Epithelial cell of proximal tubule (primary cell): ENCODE measurements at places on chromosomes 12 and 14.

- DNase-seq: no peak
Measured at GRCh38 chr14:21258005-21258888, 11.0 kb downstream of the HNRNPC start.

DNA sequence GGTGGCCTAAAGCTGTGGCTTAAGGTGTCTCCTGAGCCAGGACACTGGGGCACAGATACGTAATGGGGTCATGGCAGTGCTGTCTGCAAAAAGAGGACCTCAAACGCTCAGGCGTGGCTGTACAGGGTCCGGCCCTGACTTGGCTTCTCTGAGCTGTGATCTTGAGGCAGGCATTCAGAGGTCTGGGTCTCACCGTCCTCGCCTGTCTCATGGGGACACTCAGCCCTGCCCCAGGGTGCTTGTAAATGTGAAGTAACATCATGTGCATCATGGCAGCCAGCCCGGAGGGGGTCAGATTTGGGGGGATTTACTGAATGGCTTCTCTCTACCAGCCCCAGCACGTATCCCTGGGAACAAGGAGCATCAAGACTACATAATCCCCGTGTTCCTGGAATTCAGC lies 28.8 kb downstream of the DIO3 start:
- no peak for DNase-seq

DNA sequence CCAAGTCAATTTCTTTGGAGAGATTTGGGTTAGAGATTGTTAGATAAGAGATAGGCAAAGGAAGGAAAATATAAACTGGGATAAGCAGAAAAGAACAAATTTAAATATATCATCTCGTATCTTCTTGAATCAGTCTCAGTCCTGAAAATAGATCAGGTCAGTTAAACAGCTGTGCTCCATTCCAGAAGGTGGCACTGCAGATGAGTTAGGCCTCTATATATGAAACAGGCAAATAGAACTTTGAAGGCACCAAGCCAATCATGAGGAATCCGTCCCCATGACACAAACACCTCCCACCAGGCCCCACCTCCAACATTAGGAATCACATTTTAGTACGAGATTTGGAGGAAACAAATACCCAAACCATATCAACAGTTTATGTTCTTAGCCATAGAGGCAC lies 605.5 kb upstream of the USP15 start:
- no peak for DNase-seq

DNA sequence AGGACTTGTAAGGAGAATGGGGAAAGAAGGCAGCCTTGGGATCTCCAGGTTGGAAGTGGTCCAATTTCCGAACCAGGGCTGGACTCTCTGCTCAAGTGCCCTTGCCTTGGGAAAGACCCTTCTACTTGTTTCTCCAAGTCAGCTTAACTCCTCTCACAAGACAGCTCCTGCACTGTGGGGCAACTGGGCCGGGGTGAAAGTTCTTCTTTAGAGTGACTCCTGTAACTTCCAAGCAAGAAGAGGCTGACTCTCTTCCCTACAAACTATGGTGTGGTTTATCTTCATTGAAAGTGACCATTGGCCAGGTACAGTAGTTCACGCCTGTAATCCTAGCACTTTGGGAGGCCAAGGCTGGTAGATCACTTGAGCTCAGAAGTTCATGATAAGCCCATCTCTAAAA lies 13.7 kb downstream of the KRT1 start:
- no peak for DNase-seq

- no peak for DNase-seq
Measured at GRCh38 chr12:52389313-52390207, 4.1 kb upstream of the KRT84 start.

DNA sequence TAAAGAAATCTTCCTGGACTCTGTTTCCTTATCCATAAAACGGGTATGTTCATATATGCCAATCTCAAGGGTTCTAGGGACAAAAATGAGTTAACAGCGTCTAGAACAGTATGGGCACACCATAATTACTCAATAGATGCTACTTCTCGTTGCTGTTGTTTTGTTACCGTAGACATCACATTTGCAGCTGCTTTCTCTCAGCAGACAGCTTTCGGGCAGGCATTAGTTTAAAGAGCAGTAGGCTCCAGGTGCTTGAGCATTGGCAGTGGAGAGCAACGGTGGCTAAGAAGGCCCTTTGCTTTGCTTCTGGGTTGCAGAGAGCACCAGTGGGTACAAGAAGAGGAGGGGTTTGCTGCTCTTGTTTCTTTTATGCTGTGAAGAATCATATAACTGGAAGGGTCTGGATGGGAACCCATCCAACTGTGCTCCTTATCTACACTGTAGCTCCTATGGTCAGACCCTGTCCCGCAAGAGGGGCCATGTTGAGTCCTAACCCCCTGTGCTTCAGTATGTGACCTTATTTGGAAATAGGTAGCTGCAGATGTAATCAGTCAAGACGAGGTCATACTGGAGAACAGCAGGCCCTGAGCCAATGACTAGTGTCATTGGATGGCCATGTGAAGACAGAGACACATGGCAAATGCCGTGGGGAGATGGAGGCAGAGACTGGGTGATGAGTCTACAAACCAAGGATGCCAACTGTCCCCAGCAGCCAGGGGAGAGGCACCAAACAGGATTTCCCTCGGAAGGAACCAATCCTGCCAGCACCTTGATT lies 120.0 kb downstream of the RBM19 start:
- no peak for DNase-seq

DNA sequence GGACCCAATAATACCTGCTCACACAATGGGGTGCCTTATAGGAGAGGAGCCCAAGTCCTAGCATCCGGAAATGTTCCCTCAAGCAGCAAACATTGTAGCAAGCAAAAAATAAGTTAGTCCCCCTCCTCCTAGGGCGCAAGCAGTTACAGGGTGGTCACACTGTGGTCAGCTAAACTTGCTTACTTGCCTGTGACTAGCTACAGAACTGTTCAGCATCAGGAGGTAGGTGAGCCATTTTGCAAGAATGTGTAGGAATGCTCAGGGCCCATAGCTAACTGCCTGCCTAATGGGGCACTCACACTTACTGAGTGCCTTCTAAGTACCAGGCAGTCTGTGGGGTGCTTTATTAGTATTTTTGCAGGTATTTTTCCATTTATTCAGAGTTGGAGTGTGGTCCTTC lies 154.6 kb upstream of the GRIN2B start:
- peak; percentile 3 for DNase-seq

DNA sequence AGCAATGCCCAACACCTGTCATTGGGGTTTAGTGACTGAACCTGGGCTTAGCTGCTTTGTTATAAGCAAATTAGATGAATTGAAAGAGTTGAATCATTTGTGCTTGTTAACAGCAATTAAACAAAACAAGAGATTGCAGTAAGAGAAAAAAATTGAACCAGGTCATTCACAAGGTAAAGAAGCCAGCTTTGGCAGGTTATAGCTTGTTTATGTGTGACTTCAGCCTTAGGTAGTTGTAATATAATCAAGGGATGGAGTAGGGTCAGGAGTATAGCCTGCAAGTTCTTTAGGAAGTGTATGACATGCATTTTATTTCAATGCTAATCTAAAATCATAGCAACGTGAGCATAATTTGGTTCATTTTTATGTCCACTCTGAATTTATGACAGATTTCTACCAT lies 63.4 kb upstream of the PLEKHG3 start:
- DNase-seq: no peak

DNA sequence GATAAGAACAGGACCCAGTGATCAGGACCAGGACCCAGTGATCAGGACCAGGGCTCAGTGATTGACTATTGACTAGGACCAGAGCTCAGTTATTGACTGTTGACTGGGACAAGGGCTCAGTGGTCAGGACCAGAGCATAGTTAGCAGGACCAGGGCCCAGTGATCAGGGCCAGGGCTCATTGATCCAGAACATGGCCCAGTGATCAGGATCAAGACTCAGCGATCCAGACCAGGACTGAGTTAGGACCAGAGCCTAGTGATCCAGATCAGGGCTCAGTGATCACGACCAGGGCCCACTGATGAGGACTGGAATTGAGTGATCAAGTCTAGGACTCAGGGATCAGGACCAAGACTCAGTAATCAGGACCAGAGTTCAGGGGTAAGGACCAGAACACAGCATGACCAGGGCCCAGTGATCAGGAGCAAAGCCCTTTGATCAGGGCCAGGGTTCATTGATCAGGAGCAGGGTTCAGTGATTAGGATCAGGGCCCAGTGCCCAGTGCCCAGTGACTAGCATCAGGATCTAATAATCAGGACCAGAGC lies 176.0 kb downstream of the TMEM121 start:
- no peak for DNase-seq
